Activated CD4-positive, alpha-beta T cell treated with anti-CD3 and anti-CD28 coated beads for 24 hours (primary cell): ENCODE measurements at places on chromosomes 11 and 22.

DNA sequence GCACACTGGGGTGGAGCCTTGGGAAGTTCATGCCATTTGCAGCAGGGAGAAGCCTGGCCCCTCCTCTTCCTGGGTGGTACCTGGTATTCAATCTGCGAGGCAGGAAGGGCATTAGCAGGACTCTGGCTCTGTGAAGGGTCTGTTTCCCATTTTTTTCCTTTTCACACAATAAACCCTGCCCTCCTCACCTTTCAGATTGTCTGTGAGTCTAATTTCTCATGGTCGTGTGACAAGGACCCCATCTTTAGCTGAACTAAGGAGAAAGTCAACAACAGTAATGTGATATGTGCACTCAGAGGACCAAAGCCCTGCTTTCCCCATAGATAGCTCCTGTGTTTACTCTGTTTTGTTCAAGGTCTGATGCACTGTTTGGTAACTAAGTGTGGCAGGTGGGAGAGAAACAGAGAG is 26.6 kb upstream of the CASP4 start:
- no peak for DNase-seq

GRCh38 chr22:27538666-27539065 is 262.9 kb downstream of the MN1 start:
- no peak for DNase-seq

GRCh38 chr22:37634417-37634924 is 5.0 kb upstream of the SH3BP1 start:
- DNase-seq = no peak

GRCh38 chr11:75078233-75078632 is 18.4 kb downstream of the OR2AT4 start:
- no peak for DNase-seq

DNA sequence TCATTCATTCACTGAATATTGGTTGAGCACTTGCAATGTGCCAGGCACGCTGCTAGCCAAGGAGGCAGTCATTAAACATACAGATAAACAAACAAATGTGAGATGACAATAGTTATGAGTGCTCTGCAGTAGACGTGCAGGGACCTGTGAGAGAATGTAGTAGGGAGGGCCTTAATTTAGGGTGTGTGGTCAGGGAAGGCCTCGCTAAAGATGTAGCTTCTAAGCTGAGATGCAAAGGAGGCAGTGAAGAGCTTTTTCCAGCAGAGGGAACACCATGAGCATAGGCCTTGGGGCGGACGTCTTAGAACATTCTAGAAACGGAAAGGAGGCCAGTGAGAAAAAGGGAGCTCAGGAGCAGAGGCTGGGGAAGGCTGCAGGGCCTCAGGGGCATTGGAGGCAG is 789 bp upstream of the NCF4 start:
- no peak for DNase-seq

DNA sequence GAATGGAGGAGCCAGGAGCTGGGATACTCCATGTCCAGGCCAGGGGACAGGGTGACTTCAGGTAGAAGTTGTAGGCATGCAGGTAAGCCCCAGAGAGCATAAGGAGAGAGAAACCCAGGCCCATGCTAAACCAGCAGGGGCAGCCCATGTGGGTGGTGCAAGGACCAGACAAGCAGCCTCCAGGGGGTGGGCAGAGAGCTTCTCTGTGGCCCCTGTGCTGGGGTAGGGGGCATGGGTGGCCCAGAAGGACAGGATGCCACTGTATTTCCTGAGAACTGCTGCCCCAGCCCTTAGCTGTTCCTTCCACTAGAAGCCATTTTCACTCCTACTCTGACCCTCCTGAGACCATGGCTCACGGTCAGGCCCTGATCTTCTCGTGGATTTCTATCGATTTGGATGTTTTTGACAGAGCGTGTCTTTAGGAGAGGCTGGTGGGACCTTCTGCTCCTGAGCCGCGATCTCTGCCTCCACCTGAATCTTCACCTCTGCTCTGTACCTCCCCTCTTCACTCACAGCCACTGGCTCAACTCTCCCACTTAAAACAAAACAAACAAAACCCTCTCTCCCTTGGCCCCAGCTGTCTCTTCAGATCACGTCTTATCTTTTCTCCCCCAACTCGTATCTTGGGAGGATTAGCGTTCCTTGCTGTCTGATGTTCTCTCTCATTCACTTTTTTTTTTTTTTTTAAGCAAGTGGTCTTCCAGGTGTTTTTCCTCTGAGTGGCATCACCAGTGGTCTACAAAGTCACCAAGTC is 112.2 kb downstream of the NECTIN1 start:
- no peak for DNase-seq

DNA sequence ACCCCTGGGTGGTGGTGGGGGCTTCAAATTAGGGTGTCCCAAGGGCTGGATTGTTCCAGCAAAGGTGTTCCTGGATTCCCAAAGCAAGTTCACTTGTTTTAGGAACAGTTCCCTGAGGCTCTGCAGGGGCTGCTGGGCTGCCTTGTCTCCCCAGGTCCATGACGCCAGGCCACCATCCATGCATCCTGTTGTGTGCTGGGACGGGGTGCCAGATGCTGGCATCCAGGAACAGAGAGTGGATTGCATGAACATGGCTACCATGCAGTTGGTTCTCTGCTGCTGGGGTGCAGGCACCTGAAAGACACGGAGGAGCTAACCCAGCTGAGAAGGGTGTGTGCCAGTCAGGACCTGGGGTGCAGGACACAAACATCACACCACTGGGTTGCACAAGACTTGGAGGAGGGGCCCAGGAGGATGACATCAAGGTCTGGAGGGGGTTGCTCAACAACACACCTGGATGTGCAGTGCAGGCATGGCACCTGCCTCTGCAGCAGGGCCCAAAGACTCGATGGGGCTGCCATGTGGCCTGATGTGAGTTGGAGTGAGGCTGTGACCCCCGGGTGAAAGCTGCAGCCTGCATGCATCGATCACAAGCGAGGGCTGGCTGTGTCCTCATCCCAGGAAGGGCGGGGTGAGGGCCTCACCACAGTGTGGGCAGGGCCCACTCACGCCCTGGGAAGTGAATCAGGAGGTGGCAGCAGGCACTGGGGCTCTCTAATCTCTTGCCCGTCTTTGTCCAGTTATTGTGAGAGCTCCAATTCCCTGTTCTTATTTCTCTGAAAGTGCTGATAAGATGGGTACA is 74.0 kb upstream of the CLDN5 start:
- DNase-seq = no peak

DNA sequence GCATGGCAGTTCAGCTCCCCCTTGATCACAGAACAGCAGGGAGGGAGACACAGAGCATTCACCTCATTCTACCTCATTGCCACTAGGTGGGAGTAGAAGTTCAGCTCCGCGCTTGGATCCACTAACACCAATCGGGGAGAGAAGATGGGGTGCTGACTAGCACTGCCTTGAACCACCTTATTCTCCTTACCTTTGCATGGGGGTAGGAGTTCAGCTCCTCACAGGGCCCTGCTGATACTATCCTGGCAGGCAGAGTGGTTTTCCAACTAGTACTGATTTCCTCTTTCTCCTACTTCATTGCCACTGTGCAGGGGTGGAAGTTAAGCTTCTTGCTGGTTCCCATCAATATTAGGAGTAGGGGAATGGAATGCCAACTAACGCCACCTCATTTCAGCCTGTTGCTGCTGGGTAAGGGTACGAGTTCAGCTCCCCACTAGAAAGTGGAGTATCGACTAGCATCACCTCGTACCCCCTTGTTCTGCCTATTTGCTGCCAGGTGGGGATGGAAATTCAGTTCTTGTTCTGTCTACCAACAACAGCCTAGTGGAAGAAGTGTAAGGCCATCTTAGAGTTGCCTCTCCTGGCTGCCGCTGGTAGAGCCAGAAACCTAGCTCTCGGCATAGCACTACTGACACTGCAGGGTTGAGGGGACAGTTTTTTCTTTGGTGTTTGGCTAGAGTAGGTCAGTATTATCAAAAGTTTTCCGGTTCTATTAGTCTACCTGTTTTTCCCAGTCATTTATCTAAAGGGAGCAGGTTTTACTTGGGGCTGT is 550.9 kb upstream of the CCDC90B start:
- peak; percentile 4 for DNase-seq
